ENCODE measurements at places on chromosomes 1 and 21.

DNA sequence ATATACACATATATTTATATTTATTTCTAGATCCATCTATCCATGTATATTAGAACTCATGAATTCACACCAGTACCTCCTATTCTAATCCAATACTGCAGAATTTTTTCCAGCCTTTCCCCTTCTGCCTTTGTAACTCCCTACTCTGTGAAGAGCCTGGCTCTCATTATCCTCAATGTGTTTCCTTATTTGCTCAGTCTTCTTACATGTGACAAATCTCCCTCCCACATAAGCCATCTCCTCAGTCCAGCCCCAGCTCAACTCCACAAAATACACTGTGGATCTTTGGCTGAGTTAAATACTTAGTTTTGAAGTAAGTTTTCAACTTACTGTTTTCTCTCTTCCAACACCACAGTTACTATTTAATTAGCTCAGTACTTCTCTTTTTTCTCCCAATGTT, 45.7 kb downstream of the ATP5PO start:
- no peak for DNase-seq

- DNase-seq, result no peak
Measured at GRCh38 chr1:86151427-86151826, 5.1 kb downstream of the COL24A1 start.

GRCh38 chr1:205369701-205370123, 13.0 kb upstream of the KLHDC8A start:
- DNase-seq, result no peak

DNA sequence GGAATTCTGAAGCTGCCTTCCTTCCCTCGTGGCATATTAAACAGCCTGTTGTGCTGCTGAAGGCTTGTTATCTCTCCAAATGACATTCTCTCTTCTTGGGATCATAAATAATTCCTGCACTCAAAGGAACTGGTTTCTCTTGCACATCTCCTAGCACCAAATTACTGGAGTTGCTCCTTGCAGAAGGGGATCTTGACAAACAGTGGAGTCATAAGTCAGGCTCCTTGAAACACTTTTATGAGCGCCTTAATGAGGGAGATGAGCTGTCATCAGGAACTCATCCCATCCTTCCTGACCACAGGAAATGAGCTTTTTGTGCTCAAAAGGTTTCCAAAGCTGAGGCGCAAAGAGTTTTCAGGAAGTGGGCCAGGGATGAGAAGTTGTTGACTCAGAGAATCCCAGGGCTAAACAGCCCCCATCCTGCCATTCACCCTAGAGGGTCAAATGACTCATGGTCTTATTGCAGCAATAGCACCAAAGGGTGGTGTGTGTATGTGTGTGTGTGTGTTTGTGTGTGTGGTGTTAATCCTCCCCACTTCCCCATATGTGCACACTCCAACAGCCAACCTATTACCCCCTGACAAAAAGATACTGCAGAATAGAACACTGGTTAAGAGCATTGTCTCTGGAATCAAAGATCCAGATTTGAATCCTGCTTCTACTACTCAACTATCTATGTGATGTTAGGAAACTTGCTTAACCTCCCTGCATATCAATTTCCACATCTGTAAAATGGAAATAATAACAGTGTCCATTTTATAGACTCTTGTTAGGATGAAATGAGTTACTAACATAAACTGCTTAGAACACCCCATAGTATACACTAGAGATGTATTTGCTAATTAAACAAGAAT, 2.8 kb upstream of the PHC2 start:
- no peak for DNase-seq

DNA sequence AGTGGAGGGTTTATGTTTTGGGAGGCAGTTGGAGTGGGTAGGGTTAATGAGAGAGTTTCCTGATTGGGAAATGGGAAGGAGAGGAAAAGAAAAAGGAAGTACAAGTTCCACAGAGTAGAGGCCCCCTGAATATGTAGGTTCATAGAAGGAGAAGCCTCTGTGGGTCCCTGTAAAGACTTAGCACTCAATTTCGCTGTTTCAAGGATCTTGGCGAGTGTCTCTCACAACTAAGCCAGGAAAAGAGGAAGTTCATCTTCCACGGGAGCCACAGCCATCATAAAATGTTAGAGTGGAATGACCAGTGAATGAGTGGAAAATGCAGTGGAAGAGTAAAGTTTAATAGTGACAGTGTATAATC, 17.4 kb upstream of the DPYD start:
- no peak for DNase-seq

All from T-helper 9 cell (primary cell).